Activated CD4-positive, alpha-beta T cell treated with anti-CD3 and anti-CD28 coated beads, Interleukin-2, amount 50 U/mL, for 1 hour (primary cell): ENCODE measurements at places on chromosomes 3 and 15.

GRCh38 chr3:142902356-142902755, 13.5 kb upstream of the PCOLCE2 start:
- DNase-seq: no peak

DNA sequence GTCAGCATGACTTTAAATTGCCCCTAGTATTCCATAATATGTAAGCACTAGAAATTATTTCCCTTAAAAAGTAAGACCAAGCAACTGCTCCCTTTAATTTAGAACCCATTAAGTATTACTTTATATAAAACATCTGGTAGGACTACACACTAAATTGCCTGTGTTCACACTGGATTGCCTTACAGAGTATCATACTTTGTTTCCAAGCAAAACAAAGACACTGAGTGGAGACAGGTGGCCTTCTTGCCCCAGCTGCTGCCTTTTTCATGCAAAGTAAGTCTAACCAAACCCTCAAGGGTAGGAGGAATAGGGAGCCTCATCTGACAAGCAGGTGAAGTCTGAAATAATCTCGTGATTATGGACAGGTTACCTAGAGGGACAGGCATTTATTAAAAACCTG, 87.3 kb downstream of the PEX5L start:
- no peak for DNase-seq

- no peak for DNase-seq
These were observed 342.2 kb upstream of the ROPN1 start for GRCh38 chr3:124333931-124334640.

DNA sequence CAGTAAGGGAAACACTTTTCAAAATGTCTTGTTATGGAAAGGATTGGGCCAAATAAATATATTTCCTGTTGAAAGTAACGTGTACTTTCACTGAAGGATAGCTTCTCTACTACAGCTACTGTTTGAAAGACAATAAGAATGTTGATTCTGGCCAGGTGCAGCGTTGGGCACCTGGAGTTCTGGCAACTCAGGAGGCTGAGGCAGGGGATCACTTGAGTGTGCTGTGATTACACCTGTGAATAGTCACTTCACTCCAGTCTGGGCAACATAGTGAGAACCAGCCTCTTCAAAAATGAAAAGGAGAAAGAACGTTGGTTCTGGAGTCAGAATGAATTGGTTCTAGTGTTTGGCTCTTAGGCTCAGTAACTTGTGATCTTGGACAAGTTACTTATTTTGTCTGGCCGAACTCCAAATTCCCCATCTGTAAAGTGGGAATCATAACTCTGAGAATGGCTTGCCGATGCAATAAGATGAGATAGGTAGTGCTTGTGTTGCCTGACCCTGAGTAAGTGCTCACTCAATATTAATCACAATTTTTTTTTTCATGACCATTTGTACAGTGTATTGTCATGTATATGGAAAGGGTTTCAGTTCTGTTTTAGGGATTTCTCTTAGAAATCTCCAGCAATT, 310.8 kb downstream of the PTPRG start:
- no peak for DNase-seq

GRCh38 chr3:152658977-152659720, 175.8 kb upstream of the P2RY1 start:
- no peak for DNase-seq

DNA sequence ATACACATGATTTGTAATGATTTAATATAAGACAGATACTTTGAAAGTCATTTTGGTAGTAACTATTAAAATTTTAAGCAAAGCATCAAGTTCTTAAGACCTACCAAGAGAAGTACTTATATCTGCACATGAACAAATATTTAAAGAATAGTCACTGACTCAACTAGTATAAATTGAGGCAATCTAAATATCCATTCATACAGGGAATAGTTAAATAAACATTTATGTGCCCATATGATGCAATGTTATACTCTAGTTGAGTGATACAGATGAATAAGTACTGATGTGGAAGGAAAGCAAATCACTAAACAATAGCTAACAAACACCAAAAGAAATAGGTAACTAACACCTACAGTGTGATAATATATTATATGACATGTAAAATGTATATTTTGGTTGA, 527.7 kb downstream of the EPHA3 start:
- DNase-seq: no peak

DNA sequence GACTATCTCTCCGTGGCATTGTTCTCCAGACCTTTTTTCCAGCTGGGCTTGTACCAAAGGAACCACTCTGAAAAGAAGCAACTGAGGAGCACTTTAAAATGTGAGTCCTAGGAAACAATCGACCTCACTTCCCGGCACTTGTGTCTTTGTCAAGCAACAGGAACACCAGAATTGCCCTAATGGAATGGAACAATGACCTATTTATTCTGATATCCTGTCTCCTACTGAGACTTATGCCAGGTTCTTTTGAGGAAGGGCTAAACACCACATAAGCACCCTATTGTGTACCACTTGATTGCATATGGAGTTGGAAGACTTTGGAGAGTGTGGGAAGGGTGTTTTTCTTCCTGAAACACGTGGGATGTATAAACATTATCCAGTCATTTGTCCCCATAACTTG, 56.8 kb upstream of the TGFBR2 start:
- DNase-seq: no peak

- DNase-seq: no peak
These were observed 244.9 kb downstream of the FAM43A start for GRCh38 chr3:194930377-194931204.

- DNase-seq: no peak
These were observed 6.0 kb upstream of the GPD1L start for GRCh38 chr3:32100465-32100864.

DNA sequence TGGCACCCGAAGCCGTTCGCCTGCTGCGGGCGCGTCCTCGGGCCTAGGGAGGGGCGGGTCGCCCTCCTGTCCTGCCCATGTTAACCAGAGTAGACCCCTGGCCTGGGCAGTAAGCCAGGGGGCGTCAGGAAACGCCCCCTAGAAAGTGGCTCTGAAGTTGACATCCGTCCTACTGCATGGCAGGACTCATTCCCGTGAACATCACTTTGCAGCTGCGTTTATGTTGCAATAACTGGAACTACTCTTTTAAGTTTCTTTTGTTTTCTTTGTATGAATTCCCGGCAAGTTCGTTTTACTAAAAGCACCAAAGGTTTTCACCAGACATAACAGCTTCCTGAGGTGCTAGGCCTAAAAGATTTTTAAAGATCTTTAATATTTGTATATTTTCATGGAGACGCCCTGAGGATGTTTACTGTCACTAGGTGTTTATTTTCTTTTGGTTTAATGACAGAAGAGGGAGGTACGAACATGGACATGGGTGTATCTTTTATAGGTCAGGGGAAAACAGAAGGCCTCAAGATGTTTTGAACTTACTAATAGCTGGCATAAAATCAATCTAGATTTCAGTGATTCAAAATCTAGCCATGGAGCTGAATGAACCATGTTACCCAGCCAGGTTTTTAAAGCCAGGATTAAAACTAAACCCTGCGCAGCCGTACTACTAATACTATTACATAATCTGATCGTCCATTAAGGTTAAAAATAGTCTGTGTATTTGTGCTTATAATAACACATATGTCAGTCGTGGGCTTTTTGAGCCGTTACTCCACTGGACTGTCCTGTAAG, 1.0 kb downstream of the C15orf61 start:
- DNase-seq: no peak

GRCh38 chr3:23333633-23334032, 130.5 kb downstream of the UBE2E2 start:
- no peak for DNase-seq

GRCh38 chr15:44092221-44092620, 102.8 kb downstream of the FRMD5 start:
- DNase-seq: no peak

- DNase-seq: no peak
These were observed 13.0 kb upstream of the BFSP2 start for GRCh38 chr3:133386876-133387275.

GRCh38 chr3:71461749-71462483, 121.6 kb downstream of the FOXP1 start:
- no peak for DNase-seq

DNA sequence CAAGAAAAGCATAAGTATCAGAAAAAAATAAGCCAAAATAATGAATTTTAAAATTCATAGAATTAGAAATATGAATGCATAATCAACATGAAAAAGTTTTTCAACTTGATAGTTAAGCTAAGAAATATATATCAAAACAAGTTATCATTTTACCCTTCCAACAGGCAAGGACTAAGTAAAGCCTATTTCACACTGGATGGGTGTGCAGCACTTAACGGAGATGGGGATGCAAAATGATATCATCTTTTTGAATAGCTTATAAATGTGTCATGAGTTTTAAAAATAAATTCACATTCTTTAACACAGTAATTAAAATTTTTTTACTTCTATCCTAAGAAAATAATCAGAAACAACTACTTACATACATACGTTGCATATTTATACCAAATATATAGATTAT, 20.9 kb downstream of the PIK3R4 start:
- DNase-seq: no peak

GRCh38 chr3:118932822-118933558, 101.7 kb downstream of the IGSF11 start:
- DNase-seq: no peak

DNA sequence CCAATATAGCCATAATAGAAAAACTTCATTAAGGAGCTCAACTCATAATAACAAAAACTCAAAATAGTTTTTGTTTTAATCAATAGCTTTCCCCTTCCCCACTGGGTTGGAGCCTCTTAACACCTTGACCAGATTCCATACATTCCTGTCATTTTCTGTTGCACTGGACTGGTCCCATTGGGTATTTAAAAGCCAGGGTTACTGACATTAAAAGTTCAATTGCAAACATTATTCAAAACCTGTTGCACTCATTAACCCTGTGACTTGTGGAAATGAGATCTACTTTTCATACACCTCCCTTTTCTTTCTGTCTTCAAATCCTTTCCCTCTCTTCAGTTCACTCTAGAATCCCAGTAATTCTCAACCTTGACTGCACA, 1.7 kb upstream of the HRG start:
- DNase-seq: no peak

DNA sequence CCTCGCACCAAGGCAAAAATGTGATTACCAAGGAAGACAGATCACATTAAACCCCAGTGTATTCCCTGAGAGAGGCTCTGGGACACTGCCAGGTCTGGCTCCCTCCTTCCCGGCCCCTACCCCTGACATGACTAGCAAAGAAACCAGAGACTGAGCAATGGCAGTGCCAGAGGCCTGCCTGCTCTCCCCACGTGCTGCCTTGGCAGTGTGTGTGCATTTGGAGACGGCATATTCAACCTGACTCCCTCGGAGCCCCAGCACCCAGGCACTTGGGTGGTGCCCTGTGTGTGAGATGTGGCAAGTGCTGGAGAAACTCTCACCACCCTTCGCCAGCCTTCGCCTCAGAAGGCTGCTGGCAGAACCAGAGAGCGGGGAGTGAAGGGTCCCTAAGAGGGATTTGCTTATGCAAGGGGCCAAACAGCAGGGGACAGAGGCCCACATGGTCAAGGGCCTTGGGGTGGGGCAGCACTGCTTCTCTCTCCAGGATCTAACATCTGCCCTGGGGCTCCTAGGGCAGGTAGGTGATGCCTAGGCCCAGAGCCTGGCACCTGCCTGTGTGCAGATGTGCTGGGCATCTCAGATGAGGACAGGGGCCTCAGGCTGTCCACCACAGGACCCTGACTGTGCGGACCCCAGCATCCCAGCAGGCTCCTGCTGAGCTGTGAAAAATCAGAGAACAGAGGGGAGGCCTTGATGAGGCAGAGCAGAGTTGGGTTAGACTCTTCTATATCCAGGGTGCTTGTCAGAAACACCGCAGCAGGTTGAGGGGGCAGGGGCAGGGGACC, 23.6 kb upstream of the PLXNA1 start:
- no peak for DNase-seq

- no peak for DNase-seq
These were observed 131.5 kb downstream of the WNT7A start for GRCh38 chr3:13748276-13748879.
